ENCODE measurements at places on chromosomes 7 and 10. TPM values are rescaled to one million over a fixed set of nuclear protein-coding genes. Genes with fewer than 3 reads are reported as not detected.

Gene GRM3
- not detected for total RNA-seq

Gene PDE1C
- total RNA-seq, result 0.13 TPM

Gene AKR1C8
- not detected for total RNA-seq

Gene AKR1C3
- 173 TPM for total RNA-seq

Gene OR6B1
- total RNA-seq, result not detected

Gene POLD2
- 57.7 TPM for total RNA-seq

Gene RTKN2
- total RNA-seq, result under 0.01 TPM

Gene ANKRD30A
- total RNA-seq, result not detected

Gene TYW1B
- 1.4 TPM for total RNA-seq

Gene GPR22
- total RNA-seq, result not detected

Gene SOSTDC1
- not detected for total RNA-seq

Gene EGFR
- total RNA-seq, result 0.26 TPM

DNA sequence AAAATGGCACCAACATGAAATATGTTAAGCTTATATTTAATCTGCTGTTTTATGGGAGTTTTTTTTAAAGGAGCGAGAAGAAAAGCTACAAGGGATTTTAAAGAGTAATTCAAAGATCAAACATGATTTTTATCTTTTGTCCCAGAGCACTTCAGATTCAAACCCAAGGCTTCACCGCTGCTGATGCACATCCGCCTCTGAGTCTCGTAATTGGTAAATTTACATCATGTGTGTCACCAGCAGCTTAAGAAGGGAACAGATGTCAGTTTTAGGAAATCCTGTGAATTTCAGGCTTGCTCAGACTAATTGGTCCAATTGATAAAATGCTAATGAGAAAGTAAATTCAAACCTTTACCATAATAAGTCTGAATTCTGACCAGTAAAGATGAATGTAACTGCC, 406.3 kb downstream of the GFRA1 start:
- no peak for DNase-seq

GRCh38 chr7:631964-632830, 94.3 kb upstream of the DNAAF5 start:
- no peak for DNase-seq

DNA sequence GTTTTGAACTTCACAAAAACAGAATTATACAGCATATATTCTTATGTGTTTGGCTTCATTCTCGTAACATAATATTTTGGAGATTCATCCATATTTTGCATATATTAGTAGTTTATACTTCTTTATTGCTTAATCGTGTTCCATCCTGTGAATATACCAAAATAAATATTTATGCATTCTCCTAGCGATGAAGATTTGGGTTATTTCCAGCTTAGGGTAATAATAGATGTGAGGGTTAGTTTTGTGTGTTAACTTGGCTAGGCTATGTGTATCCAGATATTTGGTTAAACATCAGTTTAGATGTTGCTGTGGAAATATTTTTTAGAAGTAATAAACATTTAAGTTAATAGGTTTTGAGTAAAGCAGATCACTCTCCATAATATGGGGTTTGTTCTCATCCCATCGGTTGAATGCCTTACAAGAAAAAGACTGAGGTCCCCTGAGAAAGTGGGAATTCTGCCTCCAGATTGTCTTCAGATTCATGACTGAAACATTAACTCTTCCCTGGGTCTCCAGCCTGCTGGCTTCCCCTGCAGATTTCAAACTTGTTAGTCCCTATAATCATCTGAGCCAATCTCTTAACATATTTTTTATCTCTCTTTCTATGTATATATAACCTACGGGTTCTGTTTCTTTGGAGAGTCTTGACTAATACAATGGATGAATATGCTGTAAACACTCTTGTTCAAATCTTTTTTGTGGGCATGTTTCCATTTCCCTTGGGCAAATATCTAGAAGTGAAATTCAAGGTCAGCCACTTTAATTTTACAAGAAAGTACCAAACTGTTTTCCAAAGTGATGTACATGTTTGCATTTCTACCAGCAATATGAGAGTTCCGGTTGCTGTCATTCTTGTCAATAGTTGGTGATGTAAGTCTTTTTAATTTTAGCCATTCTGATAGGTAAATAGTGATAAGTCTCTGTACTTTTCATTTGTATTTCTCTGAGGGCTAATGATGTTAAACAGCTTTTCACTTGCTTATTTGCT, 48.7 kb downstream of the PDK4 start:
- no peak for DNase-seq

DNA sequence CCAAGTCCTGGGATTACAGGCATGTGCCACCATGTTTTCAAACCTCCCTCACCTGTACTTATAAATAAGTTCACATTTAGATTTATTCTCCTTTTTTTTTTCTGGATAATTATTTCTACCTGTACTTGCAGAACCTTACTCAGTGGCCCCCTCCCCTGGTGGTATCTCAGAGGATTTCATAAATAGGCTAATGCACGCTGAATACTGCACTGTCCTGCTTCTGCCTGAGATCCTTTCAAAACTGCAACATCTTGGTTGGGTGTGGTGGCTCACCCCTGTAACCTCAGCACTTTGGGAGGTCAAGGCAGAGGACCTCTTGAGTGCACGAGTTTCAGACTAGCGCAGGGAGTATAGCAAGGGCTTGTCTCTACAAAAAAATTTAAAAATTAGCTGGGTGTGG, 4.6 kb upstream of the BLVRA start:
- DNase-seq, result no peak

- DNase-seq, result peak; percentile 88
Measured at GRCh38 chr7:116806046-116806944, 56.1 kb upstream of the CAPZA2 start.

GRCh38 chr7:79761876-79762429, 308.5 kb upstream of the MAGI2 start:
- DNase-seq, result no peak

DNA sequence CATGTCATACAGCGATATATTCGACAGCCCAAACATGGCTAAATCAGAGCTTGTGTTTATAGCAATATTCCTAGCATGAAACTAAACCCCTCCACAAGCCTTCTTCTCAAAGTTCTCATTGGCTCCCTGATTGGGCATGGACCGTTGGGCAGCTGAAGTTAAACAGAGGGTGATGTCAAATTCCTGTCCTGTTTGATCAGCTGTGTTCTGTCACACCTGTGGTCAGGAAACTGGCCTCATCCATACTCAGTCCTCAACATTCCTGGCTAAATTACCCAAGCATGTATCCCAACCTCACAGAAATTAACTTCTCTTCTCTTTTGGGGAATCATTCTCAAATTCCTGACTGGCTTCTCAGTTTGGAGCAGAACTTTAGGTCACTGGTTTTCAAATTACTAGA, 107.9 kb downstream of the ODAD2 start:
- DNase-seq, result no peak

GRCh38 chr7:55164527-55164926, 145.7 kb downstream of the EGFR start:
- DNase-seq, result no peak

DNA sequence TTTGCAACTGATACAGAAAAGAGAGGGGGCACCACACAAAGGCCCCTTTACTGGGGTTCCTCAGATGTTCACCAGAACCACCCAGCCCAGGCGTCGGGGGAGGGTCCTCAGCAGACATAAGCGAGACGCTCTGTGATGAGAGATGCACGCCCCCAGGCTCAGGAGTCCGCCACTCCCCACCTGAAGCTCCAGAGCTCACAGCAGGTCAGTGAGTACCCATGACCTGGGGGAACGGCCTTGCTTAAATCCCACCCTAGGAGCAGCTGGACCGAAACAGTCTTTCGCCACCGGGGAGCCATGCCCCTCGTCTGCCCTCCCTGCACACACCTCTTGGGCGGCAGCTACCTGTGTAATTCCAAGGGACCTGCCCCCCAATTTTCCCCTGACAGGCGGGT, 2.8 kb downstream of the CRYGN start:
- DNase-seq, result no peak

DNA sequence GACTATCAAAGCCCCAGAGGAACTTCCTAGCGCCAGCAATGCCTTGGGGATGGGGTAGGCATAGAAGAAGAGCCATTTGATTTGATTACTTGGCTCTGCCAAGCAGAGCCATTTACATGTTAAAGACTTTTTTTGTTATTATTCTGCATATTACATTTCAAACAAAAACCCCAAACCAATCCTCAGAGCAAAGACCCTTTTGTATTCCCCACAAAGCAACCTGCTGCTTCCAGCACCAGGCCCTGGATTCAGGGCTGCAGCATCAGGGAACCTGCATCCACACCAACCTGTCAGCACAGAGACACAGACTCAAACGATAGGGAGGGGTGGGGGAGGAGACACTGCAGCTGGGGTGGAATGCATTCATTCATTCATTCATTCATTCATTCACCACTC, 73.2 kb downstream of the GRID1 start:
- DNase-seq, result no peak

- no peak for DNase-seq
Measured at GRCh38 chr10:96678725-96679124, 41.6 kb downstream of the PIK3AP1 start.

DNA sequence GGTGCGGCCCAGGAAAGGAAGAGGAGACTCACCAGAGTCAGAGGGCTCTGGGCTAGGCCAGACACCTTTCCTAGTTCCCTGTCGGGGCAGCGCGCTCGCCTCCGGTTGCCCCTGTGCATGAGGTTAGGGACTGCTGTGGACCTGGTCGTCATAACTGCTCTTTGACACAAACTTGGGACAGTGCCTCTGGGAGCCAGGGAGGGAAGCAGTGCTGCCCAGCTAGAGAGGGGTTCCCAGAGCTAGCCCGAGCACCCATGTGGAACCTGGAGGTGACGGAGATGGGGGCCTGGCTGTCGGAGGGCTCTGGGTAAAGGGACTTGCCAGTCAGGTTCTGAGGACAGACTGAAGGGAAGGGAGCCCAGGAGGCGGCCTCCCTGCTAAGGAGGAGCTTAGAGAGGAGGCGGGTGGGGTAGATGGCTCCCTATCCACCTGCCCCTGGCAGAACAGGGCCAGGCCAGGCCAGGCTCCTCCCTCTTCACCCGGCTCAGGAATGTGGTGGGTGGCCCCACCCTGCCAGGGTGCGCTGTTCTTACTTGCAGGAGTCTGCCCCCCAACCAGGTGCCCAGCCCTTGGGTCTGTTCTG, 29.7 kb downstream of the AGAP3 start:
- no peak for DNase-seq

DNA sequence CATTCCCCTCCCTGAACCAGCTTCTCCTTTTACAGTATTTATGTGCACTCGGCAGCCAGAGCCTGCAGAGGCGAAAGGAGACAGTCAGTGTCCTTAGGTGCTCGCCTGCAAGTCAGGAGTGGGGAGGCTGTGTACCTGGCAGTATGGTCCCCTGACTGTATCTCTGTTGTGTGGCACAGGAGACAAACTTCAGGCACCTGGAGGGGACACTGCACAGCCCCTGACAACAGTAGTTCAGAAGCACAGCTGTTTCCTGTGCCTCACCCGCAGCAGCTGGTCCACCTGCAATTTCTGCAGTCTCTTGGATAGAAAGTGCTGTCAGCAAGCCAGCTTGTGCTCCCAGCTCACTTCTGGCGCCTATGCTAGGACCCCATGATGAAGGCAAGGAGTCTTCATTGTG, 73.4 kb upstream of the LAMB4 start:
- peak; percentile 23 for DNase-seq

- peak; percentile 58 for DNase-seq
Measured at GRCh38 chr10:93068411-93069244, 5.1 kb upstream of the CYP26A1 start.

GRCh38 chr10:17989908-17990767, 38.4 kb downstream of the SLC39A12 start:
- DNase-seq, result no peak

GRCh38 chr7:112997831-112998230, 88.8 kb downstream of the GPR85 start:
- DNase-seq, result no peak

DNA sequence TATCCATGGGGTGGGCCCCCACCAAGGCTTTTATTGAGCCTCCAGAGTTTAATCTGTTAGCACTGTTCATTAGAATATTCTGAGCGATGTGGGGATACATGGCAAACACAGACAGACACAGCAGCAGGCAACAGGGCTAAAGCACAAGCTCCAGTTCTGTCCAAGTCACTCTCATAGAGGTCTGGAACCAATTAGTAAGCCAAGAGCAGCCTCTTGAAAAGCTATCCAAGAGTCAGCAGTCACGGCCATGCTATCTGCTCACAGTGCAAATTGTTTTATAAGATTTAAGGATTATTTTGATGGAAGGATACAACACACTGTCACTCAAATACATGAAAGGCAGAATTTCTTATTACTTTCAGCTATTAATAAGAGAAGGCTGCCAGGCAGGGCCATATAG, 86.4 kb upstream of the DGKB start:
- DNase-seq, result no peak

- no peak for DNase-seq
Measured at GRCh38 chr10:102324061-102324460, 71.4 kb upstream of the NFKB2 start.

- DNase-seq, result no peak
Measured at GRCh38 chr10:1706711-1707110, 30.6 kb downstream of the ADARB2 start.

DNA sequence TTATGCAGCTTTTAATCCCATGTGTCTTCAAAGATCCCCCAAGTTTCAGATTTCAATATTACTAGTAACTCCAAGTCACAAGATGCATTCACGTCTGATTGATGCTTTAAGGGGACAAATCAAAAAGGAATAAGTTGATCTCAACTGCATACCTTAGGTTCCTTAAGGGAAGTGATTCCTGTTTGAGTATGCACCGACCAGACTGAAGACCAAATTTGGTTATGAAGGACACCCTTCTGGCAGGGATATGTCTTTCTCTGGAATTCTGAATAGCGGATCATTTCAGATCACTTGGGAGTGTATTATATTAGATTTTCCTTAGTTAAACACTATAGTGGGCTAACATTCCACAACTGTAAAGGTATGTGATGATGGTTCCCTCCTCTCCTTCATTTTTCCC, 4.3 kb downstream of the KIF5B start:
- no peak for DNase-seq

DNA sequence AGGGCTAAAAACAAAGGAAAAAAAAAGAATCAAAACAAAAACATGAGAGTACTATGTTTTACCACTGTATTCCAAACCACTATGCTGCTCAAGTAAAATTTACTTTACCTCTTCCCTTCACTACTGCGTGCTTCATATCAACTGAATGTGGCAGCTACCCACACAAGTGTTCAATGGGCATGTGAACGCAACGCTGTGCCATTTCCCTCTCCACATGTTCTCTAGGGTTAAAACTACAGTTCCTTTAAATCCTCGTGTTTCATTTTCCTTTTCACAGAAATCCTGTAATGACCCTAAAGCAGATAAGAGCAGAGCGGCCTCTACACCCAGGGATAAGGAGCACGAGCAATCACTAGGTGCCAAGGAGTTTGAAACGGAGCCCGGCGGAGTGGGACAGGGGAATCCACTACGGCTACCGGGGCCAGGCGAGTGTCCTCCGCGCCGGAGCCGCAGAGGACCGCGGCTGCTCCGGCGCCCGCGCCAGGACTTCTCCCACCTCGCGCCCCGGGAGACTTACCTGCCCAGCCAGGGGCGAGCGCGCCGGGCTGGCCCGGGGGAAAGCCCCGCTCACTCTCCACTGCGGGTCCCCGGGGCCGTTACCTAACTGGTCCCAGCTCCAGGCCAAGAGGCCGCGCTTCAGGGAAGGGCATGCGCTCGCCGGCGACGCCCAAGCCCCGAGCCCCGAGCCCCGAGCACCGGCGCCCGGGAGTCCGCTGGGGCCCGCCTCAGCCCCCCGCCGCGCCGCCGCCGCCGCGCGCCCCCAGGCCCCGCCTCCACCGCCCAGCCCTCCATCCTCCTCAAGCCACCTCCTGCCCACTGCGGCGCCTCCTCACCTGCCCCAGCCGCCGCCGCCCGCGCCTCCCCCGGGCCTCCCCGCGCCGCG, 711 bp downstream of the NAMPT start:
- DNase-seq, result peak; percentile 45

- no peak for DNase-seq
Measured at GRCh38 chr7:132450188-132450587, 126.1 kb downstream of the PLXNA4 start.

Measured in dermis microvascular lymphatic vessel endothelial cell (primary cell).